ENCODE measurements at places on chromosomes 11 and 22.

DNA sequence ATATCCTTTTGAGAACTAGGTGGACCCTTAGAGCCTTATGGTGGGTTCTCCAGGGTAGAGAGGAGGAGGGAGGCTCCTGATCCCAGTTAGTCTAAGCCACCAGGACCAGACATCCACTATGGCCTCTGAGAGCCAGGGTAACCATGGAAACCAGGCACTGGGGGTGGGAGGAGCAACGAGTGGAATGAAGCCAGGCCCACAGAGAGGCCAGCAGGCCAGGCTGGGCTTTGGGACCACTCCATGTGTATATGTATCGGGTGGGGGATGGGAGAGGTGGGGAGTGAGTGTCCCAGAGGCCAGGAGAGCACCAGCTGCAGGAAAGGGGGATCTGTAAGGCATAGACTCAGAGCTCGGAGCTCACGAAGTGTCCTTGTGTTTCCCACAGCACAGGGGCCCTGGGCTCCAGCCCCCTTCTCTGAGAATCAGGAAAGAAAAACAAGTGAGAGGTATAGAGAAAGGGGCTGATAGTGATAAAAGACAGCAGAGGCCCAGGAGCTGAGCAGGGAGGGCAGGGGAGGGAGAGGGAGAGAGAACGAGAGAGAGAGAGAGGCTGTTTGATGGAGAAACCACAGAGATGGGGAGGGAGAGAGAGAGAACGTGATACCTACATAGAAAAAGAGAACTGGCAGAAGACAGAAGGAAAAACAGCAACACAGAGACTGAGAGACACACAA is 15.5 kb upstream of the TSPAN18 start:
- no peak for DNase-seq

DNA sequence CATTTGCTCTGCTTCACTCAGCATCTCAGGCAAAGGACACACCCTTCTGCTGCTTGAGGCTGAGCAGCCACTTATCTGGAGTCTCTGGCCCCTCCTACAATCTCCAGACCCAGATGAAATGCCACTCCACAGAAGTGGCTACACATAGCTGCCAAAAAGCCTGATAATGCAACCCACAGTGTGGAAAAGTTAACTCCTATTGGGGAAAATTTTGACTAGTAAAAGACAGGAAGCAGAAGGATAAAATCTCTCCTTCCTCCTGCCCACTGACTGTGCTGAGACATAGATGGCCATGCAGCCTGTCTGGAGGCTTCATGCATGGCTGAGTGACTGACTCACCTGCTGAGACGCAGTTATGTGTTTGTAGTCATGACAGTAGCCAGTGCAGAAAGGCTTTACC is 92.3 kb upstream of the TEAD1 start:
- no peak for DNase-seq

DNA sequence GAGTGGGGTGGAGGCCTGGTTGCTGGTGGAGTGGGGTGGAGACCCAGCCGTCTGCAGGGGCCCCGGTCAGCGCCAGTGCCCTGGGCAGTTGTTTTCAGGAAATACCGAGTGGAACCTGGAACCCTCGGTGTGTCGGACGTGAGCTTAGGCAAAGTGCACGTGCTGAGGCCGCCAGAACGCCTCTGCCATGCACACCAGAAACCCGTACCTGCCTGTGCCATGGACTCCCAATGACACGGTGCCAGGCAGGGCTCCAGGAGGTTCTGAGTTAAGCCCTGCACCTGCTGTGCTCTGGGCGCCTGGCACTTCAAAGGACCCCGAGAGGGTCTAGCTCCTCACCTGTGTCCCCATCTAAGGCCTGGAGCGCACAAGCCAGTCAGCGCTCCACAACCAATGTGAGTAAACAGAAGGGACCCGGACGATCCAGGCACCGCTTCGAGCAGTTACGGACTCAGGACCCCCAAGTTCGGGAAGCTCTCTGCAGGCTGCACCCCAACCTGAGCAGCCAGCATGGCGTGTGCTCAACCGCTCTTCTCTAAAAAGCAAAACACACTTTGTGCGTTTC is 12.3 kb downstream of the TOLLIP start:
- no peak for DNase-seq

- DNase-seq, result no peak
Measured at GRCh38 chr22:29330753-29331152, 15.3 kb upstream of the RASL10A start.

DNA sequence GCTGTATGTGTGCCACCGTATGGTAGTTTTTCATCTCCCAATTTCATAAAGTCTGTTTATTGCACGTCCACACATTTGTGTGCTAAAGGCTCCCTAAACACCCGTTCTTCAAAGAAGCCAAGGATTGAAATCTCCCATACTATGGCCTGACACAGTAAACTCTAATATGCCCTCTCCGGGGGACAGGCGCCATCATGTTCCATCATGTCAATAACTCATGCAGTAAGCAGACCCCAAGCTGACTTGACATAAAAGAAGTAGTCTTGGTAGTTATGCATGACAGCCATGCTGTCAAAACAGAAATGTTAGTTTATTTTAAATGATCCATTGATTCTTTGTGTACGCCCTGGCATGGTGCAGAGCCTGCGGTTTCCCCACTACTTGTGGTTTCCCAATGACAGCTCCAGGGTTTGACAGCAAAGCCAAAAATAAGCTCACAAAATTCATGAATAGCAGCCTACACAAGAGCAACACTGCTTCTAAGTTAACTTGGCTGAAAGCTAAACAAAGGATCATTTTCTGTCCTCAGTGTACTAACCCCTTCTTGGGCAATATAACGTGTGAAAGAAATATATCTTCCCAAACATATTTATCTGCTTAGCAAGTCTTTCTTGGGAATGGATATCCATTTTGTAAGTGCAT is 56.5 kb upstream of the CABP7 start:
- DNase-seq, result no peak

GRCh38 chr11:114522818-114523217 is 36.9 kb downstream of the NXPE1 start:
- DNase-seq, result no peak

- no peak for DNase-seq
Measured at GRCh38 chr22:27602390-27602789, 199.2 kb downstream of the MN1 start.

Measured in stimulated activated CD4-positive, alpha-beta T cell treated with anti-CD3 and anti-CD28 coated beads, Interleukin-2, amount 100 ng/mL, for 48 hours (primary cell).